ENCODE measurements at places on chromosomes 5 and 9.

- no peak for DNase-seq
Measured at GRCh38 chr5:176822793-176823481, 12.6 kb downstream of the UNC5A start.

- DNase-seq: no peak
Measured at GRCh38 chr5:41793141-41793770, 77.0 kb downstream of the OXCT1 start.

DNA sequence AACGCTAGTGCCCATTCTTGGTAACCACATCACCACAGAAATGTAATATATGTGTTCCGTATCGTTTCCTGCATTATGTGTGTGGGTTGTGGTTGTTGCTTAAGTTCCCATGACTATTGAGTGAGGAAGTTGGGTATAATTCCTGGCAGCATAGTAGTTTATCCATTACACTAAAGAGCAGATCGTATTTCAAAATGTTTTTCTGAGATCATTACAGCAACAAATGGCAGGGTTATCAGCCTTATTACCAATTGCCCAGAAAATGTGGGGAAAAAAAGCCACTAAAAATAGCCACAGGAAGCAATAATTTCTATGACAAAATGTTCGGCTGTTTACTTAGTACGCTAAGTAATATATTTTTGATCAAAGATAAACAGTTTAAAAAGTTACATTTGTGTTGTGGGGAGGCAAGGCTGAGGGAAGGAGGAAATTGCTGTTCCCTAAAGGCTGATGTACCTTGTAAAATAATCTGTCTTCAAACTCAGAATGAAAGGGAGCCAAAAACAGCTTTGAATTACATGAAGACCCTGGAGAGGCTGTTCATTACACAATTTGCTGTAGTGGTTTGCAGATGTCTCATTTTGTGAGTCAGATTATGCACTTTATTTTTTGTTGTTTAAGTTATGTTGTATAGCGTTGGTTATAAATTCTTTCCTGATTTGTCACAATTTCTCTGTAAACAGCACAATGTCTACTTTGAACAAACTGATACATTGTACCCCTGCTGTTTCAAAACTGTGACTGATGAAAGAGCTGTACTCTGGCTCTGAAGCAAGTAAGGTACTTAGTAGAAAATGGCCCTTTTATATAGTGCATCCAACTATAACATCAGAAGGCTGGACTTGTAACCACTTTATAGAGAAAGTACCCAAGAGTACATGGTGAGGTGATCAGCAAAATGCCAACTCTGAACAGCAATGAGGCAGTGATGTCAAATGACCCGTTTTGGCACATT, 1028.5 kb downstream of the NR2F1-AS1 start:
- DNase-seq: no peak

GRCh38 chr5:143395638-143396352, 7.7 kb downstream of the NR3C1 start:
- DNase-seq: no peak

Measured in stimulated activated CD4-positive, alpha-beta T cell treated with anti-CD3 and anti-CD28 coated beads, Interleukin-1b, Interleukin-23, amount 100 ng/mL, for 1 hour (primary cell).